ENCODE measurements at places on chromosomes 4 and X.

DNA sequence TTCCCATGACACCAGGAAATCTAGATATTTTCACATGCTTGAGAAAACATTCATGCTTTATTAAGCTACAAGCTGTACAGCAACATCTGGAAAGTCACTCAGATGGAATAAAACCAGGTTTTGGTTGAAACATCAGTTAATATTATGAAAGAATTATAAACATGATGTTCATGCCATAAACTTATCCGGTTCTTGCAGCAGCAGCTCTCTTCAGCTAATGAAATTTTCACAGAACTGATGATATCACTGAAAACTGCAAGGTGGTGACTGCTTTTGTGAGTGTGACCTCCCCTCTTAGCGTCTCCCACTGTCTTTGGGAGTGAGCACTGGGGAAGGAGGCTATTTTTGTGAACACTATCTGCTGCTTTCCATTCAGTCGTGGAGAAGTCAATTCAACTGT is 56.9 kb downstream of the ARHGAP10 start:
- no peak for DNase-seq

DNA sequence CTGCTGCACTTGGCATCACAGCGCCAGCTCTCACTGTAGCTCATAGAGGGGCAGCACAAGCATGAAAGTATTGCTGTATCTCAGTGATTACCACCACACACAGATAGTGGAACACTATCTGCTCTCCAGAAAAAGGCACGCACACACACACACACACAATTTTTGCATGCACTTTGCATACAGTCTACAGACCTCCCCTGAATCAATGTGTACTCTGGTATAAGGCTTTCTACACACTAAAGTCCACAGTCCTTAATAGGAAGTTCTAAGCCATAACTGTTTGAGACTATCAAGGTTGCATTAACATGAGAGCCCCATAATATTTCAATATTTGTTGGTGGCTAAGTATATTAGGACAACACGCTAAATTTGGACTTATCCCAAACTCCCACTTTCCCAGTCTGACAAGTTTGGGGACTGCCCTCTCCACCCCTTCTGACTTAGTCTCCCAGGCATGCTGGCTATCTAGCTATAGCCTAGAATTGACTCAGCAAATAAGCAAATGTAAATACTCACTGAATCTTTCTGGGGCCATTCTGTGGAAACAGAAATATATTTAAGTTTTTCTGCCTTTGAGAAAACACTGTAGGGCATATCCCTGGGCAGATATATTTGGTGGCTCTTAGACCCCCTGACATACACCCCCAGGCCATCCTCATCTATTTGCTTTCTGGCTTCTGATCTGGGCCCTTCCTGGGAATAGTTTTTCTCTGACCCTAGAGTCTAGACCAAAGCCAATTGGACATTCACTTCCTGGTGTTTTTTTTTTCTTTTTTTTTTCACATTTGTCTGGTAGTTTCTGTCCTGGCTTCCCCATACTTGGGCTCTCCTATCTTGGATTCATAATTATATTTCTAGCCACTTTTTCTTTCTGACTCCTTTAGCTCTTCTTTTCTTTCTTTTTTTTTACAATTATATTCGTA is 36.4 kb upstream of the CT47C1 start:
- DNase-seq: no peak

GRCh38 chrX:34909151-34909550 is 33.4 kb upstream of the FAM47B start:
- DNase-seq: no peak

DNA sequence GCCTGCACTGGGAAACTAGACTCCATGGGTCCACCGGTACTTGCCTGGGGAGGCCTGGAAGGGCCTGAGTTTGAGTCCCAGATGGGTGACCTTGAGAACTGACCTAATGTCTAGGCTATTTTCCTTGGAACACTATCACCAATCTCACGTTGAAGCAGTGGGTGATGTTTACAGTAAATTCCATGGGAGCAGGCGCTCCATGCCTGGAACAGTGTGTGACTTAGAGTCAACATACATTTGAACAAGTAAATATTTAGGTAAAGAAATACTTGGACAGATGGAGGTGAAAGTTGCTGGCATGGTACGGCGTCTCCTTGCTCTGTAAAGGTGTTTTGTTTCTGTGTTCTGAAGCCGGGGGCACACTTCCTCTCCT is 47.5 kb downstream of the TBC1D14 start:
- no peak for DNase-seq

GRCh38 chrX:150361070-150361776 is 1.9 kb upstream of the MAMLD1 start:
- DNase-seq: no peak

DNA sequence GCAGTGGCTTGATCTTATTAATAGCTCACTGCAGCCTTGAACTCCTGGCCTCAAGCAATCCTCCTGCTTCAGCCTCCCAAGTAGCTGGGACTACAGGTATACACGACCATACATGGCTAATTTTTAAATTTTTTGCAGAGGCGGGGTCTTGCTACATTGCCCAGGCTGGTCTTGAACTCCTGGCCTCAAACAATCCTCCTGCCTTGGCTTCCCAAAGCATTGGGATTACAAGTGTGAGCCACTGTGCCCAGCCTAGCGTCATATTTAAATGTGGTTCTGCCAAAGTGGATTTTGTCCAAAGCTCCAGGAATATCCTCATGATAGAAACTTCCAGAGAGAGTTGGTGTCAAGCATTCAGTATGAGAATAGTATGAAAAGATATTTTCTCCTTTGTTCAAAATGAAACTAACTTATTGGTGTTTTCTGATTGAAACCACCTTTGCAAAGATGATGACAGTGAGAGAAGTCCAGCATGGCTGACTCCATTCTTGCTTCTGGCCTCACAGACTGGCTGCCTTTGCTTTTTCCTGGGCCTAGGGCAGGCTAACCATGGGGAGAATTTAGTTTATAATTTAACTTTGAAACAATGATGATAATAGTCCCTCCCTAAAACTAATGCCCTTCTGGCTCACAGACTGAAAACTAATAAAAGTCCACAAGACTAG is 129.0 kb downstream of the C4orf51 start:
- no peak for DNase-seq

GRCh38 chr4:26174027-26174426 is 146.8 kb upstream of the RBPJ start:
- no peak for DNase-seq

- DNase-seq: peak; percentile 3
Measured at GRCh38 chrX:64394059-64394873, 986 bp downstream of the MTMR8 start.

DNA sequence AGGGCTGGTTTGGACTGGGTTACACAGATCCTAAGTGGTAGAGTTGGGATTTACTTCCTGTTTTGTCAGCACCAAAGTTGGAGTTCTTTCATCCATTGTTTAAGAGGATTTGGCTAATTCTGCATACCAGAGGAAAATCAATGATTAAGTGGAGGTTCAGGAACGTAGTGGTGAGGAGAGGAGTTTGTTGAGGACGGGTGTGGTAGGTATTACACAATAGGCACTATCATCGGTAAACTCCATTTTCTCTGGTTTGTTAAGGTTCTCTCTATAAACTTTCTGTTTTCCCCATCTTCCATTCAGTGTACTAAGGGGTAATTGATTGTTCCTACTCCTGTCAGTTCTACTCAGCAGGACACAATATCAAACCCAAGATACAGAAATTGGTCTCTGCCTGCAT is 107.5 kb upstream of the VCX2 start:
- DNase-seq: no peak

- no peak for DNase-seq
Measured at GRCh38 chr4:15945516-15945915, 7.0 kb upstream of the FGFBP1 start.

DNA sequence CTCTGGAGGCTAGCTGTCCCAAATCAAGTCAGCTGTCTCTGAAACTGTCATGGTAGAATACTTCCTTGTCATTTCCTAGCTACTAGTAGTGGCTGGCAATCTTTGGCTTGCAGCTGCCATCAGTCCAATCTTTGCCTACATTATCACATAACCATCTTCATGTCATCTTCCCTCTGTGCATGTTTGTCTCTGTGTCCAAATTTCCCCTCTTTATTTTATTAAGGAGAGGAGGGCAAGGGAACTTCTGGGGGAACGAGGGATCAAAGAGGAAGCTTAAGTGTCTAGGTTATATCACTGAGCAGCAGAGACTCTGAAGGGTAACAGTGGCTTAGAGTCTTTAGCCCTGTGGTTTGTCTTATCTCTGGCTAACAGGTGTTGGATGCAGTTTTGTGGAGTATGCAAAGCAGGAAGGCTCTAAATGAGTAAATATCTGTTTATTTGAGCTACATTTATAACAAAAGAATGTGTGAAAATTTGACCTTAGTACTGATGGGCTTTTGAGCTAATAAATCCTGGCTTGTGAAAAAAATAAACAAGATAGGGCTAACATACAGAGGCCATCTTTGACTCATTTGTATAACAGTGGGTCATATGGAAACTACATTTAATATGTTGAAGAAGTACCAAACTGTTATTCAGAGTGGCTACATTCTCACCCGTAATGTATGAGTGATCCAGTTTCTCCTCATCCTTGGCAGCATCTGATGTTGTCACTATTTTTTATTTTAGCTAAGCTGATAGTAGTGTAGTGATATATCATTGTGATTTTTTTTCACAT is 49.4 kb upstream of the ENOX2 start:
- no peak for DNase-seq

DNA sequence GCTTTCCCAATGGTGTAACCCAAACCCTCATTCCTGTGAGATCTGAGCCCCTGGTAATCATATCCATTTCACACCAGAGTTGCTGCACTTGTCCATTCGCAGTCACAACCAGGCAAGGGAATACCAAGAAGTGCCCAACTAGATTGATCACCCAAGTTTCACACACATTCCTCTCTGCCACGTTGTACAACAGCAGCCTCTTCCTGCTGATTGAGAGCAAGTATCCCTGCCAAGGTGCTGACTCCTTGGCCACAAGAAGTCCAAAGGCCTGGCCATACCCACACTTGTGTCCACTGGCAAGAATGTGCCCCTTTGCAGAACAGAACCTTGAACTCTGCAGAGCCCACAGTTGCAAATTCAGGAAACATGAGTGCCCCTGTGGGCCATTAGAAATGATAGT is 6.5 kb upstream of the ACOT9 start:
- DNase-seq: no peak

DNA sequence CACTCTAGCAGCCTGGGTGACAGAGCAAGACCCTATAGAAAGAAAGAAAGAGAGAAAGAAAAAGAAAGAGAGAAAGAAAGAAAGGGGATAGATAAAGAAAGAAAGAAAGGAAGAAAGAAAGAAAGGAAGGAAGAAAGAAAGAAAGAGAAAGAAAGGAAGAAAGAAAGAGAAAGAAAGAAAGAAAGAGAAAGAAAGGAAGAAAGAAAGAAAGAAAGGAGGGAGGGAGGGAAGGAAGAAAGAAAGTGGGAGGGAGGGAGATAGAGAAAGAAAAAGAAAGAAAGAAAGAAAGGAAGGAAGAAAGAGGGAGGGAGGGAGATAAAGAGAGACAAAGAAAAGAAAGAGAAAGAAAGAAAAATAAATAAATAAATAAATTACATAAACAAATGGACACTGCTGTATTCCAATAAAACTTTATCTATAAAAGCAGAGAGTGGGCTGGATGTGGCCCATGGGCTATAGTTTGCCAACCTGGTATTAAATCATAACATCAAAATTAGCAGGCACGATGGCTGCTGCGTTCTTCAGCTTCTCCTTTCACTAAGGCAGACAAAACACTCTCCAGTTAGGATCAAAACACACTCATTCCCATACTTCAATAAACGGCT is 165.0 kb downstream of the ZNF674 start:
- no peak for DNase-seq

DNA sequence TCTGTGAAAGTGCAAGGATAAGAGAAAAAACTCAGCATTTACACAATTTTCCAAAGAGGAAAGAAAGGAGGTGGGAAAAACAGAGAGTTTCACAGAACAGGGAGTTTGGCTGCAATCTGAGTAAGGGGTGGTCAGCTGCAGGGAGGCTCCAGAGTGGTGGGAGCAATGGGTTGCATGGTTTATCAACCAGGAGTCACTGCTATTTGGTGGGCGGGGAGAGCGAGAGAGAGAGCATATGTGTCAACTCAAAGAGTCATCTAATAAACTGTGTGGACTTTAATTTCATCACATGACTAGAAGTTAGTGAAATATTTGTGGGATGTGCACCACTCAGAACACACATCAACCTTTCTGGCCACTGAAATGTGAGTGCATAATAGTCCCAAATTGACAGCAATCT is 94.6 kb downstream of the FAM13A start:
- DNase-seq: no peak

DNA sequence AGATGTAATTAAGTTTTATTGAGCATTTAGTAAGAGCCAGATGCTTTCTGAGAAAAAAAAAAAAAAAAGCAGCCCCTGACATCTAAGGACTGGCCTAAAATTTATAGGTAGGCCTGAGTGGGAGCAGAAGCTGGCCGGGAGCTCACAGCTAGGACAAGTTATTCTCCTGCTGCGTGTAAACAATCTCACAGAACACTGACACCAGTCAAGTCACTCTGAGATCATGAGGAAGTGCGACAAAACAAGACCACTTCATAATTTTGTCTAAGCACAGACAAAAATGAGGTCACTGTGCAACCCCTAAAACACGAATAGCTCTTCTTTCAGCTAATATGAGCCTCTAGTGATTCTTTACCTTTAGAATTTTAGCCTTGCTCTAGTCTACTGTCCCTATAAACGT is 15.3 kb upstream of the NSUN7 start:
- DNase-seq: no peak

- DNase-seq: no peak
Measured at GRCh38 chr4:184848510-184848909, 22.7 kb upstream of the ACSL1 start.

GRCh38 chr4:122806981-122807679 is 19.5 kb upstream of the FGF2 start:
- no peak for DNase-seq

- DNase-seq: no peak
Measured at GRCh38 chrX:18278449-18278848, 57.8 kb upstream of the BEND2 start.

GRCh38 chr4:14916554-14917297 is 85.6 kb upstream of the CPEB2 start:
- peak; percentile 66 for DNase-seq

DNA sequence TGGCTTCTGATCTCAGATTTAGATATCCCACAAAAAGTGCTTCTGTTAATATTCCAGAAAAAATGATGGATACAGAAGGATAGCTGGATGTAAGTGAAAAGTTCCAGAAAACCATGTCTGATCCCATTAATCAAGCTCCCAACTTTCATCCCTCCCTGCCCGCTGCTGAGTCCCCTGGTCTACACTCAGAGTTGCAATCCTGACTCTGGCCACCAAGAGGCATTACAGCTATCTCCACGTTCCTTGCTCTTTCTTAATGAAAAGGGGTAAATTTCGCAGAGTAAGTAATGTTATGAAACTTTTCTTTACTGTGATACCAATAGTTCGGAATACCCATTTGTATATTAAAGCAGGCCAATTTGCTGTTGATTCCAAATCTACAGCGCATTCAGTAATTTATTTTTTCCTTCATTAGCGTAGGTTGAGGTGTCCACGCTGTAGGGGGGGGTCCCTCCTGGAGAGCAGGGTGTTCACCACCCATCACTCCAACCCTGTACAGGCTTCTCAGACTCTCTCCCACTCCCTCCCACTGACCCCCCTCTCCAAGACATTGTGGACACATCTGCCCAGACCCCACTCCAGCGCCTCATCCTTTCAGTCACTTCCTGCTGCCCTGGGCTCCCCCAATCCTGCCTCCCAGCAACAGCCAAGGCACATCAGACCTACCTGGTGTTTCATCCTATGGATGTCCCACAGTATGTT is 55.1 kb downstream of the RAB40A start:
- DNase-seq: peak; percentile 13

- no peak for DNase-seq
Measured at GRCh38 chrX:54509400-54509799, 13.4 kb upstream of the FGD1 start.
